ENCODE measurements at places on chromosomes 16 and 17. TPM values are rescaled to one million over a fixed set of nuclear protein-coding genes. Genes with fewer than 3 reads are reported as not detected.

The NKD1 gene
- 67.6 TPM for total RNA-seq

The TMEM88 gene
- total RNA-seq = 17.5 TPM

The KRTAP2-1 gene
- not detected for total RNA-seq

The EVI2B gene
- total RNA-seq = 11.2 TPM

The PIPOX gene
- total RNA-seq = 1.2 TPM

- DNase-seq = peak; percentile 94
Measured at GRCh38 chr17:37047631-37048104, 98.9 kb downstream of the AATF start.

GRCh38 chr17:40886090-40886489 lies 1.0 kb upstream of the KRT20 start:
- no peak for DNase-seq

- DNase-seq = no peak
Measured at GRCh38 chr16:85330694-85331188, 218.5 kb upstream of the CIBAR2 start.

- no peak for DNase-seq
Measured at GRCh38 chr17:44152875-44153274, 11.1 kb downstream of the HROB start.

DNA sequence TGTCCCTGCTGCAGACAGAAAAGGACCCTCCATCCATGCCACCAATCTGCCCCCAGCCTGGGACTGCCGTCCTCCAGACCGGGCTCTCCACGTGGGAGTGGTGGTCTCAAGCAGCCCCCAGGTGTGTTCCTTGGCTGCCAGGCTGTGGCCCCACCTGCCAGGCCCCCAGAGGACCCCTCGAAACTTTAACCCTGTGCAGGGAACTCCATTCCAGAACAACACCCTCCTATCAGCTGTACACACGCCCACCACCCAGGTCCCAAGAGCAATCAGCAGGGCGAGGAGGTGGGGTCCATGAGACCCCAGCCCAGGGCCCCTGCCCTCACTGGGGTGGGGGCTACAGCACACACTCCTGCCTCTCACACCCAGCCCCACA lies 1.4 kb downstream of the PYCR1 start:
- DNase-seq = no peak

DNA sequence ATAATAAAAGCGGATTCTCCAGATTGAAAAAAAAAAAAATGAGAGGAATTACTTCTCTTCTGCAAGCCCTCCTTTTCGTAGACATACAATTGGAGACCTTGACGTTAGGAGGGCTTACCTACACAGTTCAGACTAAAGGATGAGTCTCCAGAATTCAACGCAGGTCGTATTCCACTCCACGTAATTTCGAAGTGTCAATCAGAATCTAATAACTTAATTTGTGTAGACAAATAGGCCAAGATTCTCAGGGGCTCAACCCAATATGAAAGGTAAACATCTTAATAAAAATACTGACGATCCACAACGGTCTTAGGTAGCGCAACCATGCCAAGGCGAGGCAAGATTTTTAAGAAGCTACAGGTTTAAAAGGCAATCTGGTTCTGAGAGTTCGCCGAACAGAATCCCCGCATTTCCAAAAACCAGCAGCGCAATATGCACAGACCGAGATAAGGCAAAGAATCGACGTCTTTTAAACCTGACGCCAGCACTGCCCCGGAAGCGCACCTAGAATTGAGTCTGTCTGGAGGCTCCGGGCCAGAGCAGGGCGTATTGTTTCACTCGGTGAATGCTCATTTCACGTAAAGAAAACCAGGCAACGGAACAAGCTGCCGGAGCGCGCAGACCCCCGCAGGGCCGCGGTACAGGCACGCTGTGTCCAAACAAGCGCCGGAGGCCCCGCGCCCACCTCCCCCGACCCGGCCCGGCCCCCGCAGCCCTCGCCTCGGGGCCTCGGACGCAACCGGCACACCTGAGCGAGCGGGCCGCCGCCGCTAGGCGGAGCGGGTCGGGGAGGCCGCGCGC lies 623 bp downstream of the MBTPS1 start:
- peak; percentile 88 for DNase-seq

The CBFB gene
- total RNA-seq = 42.0 TPM

- DNase-seq = no peak
Measured at GRCh38 chr17:82076785-82077591, 11.4 kb upstream of the DUS1L start.

GRCh38 chr17:48626245-48627117 lies at the start of gene HOXB9:
Gene HOXB9 (minus strand): TSS chr17:48626358. CDS start chr17:48626269, 89 bp downstream.
- no peak for DNase-seq

- no peak for DNase-seq
Measured at GRCh38 chr17:28643983-28644786, 773 bp downstream of the BLTP2 start.

DNA sequence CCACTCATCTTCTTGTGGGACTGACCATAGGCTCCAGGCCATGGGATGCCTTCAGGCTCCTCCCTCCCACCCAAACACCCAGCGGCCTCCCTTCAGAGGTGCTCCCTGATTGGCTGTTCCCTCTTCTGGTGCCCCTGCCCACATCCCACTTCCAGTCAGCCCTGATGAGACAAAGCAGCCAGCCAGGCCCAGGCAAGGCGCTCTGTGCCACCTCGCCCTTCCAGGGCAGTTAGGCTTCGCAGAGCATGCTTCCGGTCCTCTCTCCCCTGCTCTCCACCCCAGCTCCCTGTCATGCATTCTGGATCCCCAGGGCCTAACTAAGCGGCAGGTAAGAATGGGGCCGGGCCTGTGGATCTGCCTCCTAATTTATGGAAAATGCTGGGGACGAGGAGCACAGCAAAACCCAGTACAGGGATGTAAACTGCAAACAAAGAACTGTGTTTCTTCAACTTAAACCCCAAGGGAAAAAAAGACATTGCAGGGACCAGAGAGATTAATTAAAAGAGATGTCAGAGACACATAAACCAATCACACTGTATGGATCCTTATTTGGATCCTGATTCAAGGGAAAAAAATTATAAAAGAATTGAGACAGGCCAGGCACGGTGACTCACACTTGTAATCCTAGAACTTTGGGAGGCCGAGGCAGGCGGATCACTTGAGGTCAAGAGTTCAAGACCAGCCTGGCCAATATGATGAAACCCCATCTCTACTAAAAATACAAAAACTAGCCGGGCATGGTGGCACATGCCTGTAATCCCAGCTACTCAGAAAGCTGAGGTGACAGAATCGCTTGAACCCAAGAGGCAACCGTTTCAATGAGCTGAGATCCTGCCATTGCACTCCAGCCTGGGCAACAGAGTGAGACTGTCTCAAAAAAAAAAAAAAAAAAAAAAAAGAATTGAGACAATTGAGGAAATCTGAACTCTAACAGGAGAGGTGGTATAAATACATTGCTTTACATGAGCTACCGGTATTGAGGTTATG lies 26.0 kb downstream of the ZDHHC7 start:
- no peak for DNase-seq

The SPNS2 gene
- total RNA-seq = 16.2 TPM

- DNase-seq = no peak
Measured at GRCh38 chr16:17343028-17343427, 127.7 kb downstream of the XYLT1 start.
